Left lung (tissue), 14 donors: ENCODE measurements at places on chromosomes 2 and 18.

- DNase-seq = no peak
Measured at GRCh38 chr2:207252979-207253645, 87.4 kb upstream of the KLF7 start.

- DNase-seq = no peak
Measured at GRCh38 chr18:59267503-59268126, 5.6 kb downstream of the RAX start.

- DNase-seq = peak; percentile 70
Measured at GRCh38 chr18:11040823-11041656, 108.3 kb downstream of the PIEZO2 start.

DNA sequence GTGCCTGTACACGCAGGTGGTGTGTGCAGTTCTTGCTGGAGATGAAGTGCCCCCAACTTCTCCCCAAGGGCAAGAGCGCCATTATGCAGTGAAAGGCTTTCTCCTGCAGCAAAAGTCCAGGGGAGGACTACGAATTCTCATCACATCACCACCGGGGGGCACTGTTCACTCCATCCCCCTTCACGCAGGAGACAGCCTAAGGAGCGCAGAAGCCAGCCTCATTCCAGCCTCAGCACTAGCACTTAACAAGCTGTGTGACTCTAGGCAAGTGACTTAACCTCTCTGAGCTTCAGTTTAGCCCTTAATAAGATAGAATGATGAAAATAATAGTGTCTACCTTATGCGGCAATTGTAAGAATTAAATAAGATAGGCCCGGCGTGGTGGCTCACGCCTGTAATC lies 32.3 kb downstream of the DNMT3A start:
- no peak for DNase-seq

- DNase-seq = peak; percentile 92
Measured at GRCh38 chr2:199462956-199463692, 5.4 kb upstream of the SATB2 start.
